DMS 273 treated with DMSO at 0.1 percent for 48 hours (cell line): ENCODE measurements at places on chromosomes 12 and 14.

- DNase-seq: no peak
These were observed 186.5 kb upstream of the ATP2B1 start for GRCh38 chr12:89895101-89895500.

DNA sequence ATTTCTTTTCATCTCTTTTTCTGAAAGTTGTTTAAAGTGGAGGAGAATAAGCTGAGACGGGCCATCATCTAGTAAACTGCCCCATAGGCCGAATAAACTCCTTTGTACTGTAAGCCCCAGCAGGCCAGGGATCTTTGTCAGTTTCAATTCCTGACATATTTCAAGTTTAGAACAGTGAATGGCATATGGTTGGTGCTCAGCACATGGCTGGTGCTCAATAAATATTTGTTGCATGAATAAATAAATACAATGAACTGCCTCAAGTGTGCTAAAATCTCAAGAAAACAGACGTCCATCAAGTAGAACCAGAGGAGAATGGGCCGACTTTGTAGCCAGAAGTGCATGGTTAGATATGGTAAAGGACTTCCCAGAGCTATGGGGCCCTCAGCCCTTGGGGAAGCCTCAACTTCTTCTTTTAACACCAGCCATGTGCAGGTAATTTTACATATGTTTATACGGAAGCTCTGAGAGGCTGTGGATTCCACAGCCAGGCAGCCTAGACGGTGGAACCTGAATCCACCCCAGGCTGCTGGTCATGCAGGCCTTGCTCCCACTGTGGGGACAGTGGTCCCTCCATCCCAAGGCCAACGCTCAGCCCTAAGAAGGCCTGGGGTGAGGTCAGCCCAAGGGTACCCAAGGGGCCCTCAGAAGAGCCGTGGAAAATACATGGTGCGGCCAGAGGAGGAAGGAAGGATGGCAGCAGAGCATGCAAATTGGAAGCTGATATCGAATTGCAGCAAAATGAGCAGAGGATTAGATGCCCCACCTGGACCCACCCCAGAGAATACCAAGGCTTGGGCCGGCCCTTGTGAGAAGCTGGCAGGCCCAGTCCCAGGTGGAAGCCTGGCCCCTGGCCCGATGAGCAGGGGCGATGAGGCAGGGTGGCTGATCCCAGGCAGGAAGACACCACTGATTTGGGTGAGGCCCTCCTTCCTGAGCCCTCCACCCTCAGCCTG, 8.7 kb upstream of the AQP2 start:
- no peak for DNase-seq

DNA sequence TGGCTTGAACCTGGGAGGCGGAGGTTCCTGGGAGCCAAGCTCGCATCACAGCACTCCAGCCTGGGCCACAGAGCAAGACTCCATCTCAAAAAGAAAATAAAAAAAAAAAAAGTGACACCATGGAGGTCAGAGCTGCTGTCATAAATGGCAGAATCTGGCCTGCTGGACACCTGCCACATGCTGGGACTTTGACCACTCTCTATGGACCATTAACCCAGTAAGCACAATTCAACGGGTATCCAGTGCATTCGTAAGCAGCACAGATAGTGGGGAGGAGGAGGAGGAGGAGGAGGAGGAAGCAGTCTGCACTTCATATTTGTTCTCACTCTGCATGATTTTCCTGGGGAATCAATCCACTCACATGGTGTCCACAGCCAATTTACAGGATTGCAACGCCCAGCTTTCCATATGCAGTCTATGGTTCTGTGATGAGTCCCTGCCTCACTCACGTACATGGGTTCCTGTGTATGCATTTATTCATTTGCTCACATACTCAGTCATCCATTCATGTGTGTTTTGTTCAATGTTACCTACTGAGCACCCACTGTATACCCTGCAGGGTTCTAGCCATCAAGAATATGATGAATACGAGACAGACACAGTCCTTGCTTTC, 326.8 kb downstream of the GLT1D1 start:
- no peak for DNase-seq

DNA sequence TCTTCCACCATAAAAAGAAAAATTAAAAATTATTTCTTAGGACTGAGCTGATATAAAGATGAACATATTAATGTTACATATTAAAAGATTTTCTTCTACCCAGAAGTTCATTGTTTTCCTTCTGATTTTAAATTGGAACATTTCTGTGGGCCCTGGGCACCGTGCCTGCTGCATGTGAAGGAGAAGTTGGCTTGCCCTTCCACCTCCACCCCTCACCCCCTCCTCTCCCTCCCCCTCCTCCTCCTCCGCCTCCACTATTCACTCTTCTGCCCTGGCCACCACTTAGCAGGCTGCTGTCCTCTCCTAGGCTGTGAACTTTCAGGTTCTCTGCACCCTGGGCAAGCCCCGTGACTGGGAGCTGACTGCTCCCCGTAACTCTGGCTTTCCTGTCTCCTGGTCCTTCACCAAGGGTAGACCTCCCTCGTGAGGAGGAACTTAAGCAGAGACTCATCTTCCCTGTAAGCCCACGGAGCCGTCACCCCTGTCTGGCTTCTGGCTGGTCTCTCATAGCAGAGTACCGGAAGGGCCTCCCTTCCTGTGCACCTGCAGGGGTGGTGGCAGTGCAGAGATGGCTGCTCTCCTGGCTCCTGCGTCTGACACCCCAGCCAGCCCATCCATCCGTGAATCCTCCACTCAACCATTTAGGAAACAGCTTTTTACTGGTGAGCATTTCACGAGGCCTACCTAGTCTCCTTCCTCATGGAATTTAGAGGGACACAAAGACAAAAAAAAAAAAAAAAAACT, 12.8 kb downstream of the TUNAR start:
- DNase-seq: no peak

DNA sequence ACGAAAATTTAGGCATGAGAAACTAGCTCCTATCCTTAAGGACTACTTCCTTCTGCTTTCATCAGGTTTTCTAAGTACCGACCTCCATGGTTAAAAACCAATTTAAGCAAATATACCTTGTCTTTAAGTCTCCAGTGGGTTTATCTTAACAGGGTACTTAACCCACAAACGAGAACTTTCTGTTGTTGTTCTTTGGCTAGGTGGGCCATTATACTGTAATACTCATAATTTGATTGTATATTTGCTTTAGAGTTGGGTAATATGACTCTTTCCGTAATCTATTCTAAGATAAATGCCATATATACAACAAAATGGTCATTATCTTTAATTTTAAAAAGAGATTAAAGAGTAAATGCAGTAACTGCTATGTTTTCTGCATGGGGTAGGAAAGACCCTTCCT, 21.6 kb downstream of the RASSF8 start:
- DNase-seq: no peak

DNA sequence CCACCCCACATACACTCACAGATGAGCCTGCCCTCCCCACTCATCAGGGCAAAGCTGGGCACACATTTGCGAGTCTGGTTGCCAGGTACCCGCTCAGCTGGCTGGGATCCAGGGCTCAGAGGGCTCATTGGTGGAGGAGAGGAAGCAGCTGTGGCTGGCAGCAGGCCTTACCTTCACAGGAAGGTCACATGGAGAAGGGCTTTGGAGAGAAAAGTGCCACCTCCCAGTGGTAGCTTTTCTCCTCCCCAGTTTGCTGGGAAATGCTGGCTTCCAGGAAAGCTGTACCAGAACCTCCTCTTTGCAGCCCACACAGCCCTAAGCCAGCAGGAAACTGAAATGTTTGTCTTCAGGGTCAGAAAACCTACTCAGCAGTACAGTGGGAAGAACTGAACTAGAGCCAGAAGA, 55.6 kb downstream of the LGMN start:
- peak; percentile 70 for DNase-seq

DNA sequence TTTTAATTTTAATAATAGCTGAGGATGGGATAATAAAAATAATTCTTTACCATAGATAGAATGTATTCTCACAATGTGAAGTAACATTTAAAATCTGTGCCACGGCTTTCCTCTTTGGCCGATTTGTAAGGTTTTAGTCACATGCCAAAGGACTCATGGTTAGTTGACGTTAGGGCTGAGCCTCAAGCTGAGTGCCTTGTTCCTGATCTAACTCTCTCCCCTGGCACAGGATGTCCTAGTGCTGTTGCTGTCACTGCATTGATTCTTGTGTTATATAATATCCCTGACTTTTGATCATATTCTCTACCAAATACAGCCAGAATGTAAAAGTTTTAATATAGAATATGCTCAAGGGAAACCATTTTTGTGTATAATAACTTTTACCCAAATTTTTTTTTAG, 144.3 kb downstream of the PELI2 start:
- DNase-seq: no peak

- DNase-seq: no peak
These were observed 149.1 kb downstream of the NTF3 start for GRCh38 chr12:5581019-5581418.

GRCh38 chr12:53194973-53195372, 12.1 kb downstream of the ITGB7 start:
- no peak for DNase-seq

DNA sequence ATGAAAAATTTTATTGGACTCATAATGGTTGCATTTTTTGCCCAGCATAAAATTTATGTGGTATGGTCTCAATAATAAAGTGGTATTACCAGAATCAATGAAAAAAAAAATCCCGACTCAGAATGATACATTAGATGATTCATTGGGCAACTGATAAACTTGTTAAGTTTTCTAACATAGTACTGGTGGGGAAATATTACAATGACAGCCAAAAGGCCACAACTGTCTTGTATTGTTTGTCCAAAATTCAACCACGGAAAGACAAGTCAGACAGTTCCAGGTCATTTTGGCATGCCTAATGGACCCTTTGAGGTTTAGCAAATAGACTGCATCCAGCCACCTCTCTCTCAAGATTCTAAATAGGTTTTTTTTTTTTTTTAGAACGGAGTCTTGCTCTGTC, 70.5 kb upstream of the TRIM9 start:
- DNase-seq: no peak

DNA sequence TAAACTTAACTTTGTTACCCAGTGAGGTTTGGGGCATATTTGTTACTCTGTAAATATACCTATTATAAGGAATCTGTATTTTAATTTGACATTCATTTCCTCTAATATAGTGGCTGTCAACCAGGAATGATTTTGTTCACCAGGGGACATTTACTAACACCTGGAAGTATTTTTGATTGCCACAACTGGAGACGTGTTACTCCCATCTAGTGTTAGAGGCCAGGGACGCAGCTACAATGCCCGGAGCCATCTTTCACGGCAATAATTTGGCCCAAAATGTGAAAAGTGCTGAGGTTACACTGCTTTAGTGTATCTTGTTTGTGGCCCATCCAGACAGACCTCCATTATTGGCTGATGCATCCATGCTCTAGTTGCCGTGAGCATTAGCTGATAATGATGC, 881.3 kb upstream of the ATXN7L3B start:
- no peak for DNase-seq

GRCh38 chr14:23601424-23601823, 22.8 kb upstream of the JPH4 start:
- peak; percentile 7 for DNase-seq

DNA sequence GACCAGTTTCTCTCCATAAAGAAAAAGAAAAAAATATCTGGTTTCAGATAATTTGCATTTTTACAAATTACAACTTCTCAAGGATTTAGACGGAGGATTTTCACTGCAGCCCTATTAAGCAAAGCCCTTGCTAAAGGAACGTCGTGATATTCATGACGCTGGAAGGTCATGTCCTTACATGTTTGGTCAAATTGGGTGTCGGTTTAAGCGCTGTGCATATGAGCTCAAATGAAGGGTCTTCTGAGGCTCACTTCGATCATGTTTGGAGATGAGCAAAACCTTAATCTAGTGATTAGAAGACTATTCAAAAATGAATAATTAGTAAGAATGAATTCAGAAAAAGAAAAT, 67.3 kb upstream of the USP15 start:
- no peak for DNase-seq

DNA sequence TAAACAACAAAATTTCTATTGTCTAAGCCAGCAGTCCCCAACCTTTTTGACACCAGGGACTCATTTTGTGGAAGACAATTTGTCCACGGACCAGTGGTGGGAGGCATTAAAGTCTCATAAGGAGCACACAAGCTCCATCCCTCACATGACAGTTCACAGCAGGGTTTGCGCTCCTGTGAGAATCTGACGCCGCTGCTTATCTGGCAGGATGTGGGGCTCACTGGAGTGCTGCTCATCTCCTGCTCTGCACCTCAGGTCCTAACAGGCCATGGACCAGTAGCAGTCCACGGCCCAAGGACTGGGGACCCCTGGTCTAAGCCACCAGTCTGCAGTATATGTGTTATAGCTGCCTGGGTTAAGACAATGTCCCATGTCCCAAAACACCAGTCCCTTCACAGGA, 27.2 kb downstream of the VCPKMT start:
- no peak for DNase-seq

- DNase-seq: no peak
These were observed 37.3 kb downstream of the DCAF5 start for GRCh38 chr14:69115407-69116185.

- no peak for DNase-seq
These were observed 206.5 kb downstream of the ETV6 start for GRCh38 chr12:11855983-11856374.

DNA sequence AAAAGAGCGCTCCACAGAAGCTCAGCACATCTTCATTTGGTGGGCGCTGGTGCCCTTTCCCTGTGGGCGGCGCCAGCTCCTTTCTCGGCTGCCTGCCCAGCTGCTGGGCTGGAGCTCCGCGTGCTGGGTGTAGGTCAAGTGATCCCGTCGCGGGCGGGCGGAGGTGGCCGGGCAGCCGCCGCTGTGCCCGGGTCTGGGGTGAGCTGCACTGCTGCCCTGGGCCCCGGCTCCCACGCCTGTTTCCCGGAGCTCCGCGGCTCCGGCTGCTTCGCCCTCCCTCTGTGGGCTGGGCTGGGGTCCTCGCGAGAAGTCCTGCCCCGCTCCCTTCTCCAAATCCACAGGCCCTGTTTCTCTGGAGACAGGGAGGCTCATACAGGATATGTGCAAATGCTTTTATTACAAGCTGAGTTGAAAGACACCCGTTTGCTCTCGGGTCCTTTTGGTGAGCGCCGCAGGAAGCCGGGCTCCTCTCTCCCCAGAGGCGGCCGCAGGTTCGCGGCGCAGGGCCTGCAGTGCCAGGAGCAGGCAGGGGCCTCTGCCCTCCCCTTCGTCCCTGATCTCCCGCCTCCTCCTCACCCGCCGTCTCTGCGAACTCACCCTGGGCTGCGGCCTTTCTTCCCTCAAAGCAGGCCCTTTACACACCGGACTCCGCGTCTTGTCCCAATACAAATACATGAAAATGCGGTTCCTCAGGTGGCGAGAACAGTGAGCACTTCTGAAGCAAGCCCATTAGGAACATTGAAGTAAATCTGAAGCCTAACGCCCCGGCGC, 67.8 kb upstream of the CAPRIN2 start:
- no peak for DNase-seq
